Naive B cell (primary cell): ENCODE measurements at places on chromosomes 11 and 22.

- no peak for DNase-seq
These were observed 718 bp upstream of the CCDC88B start for GRCh38 chr11:64339286-64339685.

- DNase-seq = peak; percentile 68
These were observed 15.9 kb downstream of the RHOG start for GRCh38 chr11:3824714-3825472.

GRCh38 chr22:44760476-44760875 is 8.1 kb downstream of the ARHGAP8 start:
- no peak for DNase-seq

DNA sequence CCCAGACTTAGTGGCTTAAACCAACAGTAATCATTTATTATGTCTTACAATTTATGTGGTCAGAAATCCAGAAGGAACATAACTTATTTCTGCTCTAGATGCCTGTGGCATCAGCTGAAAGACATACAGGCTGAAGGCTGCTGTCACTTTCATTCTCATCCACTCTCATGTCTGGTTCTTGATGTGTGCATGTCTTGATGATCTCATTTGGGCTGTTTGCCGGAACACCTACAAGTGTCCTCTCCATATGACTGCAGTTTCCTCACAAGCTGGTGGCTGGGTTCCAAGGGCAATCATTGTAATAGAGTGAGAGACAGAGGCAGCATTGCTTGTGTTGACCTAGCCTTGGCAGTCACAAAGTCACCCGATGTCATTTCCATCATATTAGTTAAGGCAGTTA is 1375.9 kb upstream of the RAG2 start:
- DNase-seq = no peak

DNA sequence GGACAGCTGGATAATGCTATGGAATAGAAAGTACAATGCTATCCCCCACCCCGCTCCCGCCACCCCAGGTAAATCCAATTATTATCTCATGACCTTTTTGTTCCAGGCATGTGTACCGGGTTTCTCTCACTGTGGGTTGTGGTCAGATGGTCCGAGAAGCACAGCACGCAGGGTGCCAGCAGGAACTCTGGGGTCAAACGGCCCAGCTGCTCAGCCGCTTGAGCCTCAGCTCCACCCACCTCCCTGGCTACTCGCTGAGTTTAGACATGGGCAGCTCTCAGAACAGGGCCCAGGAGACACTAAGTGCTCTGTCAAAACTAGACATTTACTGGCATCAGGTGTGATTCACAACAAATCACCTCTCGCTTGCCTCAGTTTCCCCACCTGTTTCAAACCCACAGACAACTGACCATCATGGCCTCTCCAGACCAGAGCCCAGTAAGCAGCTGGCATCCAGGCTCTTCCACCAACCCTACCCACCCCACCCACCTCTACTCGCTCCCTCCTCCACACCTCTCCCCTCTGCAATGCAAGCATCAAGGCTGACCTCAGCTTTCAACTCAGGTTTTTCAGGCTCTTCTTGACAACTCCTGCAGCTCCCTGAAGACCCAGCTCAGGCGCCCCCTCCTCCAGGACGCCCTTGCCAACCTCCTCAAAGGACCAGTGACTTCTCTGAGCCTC is 13.0 kb upstream of the MFNG start:
- no peak for DNase-seq

- no peak for DNase-seq
These were observed 408.3 kb downstream of the ETS1 start for GRCh38 chr11:128179039-128179438.

DNA sequence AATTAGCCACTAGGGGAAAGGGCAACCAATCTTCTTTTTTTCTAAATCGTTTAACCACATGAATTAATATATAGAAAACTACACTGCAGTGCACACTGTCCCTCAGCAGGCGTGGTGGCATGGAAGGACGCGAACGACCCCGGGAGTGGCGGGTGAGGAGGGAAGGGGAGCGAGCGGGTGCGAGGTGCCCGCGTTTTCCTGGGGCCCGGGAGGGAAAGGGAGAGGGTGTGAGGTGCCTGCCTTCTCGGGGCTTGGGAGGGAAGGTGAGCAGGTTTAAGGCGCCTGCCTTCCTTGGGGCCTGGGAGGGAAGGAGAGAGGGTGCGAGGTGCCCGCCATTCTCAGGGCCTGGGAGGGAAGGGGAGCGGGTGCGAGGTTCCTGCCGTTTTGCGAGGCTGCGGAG is 765 bp downstream of the GAB4 start:
- DNase-seq = no peak

- DNase-seq = no peak
These were observed 999 bp downstream of the TSKU start for GRCh38 chr11:76783896-76784813.

DNA sequence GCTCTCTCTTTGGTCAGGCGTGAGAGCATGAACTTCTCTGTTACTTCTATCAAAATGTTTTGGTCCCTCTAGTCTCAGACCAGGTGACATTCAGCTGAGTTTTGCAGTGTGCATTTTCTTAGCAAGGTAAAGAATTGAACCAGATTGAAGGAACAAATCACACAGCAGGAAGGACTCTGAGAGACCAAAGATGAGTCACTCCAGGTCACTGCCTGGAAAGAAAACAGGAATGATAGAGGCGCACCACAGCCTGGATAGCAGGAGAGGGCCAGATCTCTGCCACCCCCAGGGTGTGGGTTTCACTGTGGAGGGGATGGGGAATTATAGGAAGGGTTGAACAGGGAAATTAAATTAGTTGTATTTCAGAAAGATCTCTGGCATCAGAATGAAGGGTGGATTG is 788.3 kb downstream of the NTM start:
- DNase-seq = no peak

DNA sequence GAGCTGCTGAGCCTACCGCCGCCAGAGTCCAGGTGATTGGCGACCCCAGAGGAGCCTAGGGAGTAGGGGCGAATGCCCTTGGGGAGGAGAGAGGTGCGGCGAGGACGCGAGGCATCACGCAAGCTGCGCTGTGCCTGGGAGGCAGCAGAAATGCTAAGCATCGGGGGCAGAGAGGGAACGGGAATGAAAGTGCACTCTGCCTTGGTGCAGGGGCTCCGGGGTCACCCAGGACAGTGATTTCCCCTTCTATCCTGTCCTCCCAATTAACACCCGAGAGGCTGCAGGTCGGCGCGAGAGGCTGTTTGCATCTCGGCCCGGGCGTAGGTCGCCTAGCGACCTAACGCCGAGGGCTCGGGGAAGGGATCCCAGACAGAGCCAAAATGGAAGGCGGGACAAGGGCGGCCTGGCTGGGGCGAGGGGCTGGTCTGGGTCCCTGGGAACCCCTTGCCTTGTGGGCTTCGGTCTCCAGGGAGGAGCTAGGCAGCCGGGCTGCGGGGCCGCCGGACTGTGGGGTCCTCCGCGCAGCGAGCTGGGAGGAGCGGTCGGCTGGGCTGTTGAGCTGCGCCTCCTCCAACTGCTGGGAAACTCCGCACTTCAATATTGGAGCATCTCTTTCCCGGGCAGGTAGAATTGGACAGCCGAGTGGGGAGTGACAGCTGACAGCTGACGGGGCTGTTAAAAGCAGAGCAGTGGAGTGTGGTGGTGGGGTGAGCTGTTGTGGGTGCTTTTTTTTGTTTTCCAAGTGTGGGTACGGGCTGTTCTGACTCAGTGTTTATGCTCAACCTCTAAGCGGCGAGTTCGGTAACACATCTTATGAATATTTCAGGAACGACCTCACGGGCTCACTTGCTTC is 657 bp downstream of the ELMOD1 start:
- DNase-seq = no peak

- DNase-seq = no peak
These were observed 48.1 kb downstream of the CNTN5 start for GRCh38 chr11:99068832-99069231.

GRCh38 chr22:29715705-29716104 is 4.1 kb upstream of the CABP7 start:
- DNase-seq = no peak

GRCh38 chr11:79026803-79027445 is 413.9 kb downstream of the TENM4 start:
- DNase-seq = no peak

GRCh38 chr11:68177877-68178276 is 35.2 kb downstream of the KMT5B start:
- DNase-seq = no peak

DNA sequence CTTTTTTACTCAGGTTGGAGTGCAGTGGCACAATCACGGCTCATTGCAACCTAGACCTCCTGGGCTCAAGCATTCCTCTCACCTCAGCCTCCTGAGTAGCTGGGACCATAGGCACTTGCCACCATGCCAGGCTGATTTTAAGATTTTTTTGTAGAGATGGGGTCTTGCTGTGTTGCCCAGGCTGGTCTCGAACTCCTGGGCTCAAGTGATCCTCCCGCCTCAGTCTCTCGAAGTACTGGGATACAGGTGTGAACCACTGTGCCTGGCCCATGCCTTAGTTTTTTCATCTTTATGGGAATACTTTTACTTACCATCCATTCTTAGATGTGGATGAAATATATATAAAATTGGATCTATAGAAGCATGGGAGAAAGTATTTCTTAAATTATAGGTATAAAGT is 5.2 kb downstream of the PACS1 start:
- DNase-seq = no peak
